Stimulated activated CD8-positive, alpha-beta memory T cell treated with anti-CD3 and anti-CD28 coated beads, Interleukin-4, amount 100 ng/mL, for 1 hour (primary cell): ENCODE measurements at places on chromosomes 1 and 21.

DNA sequence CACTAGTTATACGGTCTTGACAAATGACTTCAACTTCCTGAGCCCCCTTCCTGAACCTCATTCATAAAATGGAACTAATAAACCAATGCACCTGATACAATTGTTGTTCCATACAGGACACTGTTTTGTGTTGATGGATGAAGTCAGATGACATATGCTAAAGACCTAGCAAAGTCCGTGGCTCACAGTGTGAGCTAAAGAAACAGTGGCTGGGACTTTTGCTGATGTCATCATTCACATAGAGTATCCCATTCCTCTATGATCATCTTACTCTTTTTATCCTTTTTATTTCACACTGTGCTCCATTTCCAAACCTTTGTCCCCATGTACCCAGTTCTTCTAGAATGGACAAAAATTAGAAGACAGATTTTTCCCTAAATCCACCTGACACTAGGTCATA lies 83.7 kb upstream of the KAZN start:
- no peak for DNase-seq

DNA sequence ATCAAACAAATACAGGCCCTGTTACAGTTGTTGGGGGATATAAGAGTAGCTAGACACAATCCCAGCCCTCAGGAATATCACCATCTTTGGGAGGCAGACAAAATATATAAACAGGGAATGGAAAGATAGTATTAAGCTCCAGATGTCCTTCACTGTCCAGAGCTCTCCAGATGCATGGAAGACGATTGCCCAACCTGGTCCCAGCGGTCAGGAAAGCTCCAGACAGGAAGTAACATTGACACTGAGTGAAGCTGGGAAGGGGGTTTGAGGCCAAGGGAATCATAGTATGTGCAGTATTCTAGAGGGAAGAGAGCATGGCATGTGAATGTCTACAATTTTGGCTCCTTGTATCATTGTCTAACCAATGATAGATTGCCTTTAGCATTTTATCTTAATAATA lies 173.9 kb upstream of the HOOK1 start:
- no peak for DNase-seq

DNA sequence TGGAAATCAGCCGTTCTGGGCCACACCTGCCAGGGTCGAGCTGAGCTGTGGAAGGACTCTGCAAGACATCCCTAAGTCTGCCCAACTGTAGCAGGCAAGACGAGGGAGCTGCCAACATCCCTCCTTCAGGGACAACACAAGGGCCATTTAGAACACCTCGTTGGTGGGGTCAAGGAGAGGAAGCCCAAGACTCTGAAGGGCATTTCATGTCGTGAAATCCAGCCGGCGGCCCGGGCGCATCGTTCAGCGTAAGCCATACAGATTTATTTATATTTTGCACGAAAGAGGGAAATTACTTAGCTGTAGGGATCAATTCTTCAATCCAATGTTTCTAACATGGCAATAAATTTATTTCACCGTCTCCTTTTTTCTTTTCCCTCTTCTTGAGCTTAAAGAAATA lies 101.7 kb upstream of the ZC3H12A start:
- DNase-seq: no peak

DNA sequence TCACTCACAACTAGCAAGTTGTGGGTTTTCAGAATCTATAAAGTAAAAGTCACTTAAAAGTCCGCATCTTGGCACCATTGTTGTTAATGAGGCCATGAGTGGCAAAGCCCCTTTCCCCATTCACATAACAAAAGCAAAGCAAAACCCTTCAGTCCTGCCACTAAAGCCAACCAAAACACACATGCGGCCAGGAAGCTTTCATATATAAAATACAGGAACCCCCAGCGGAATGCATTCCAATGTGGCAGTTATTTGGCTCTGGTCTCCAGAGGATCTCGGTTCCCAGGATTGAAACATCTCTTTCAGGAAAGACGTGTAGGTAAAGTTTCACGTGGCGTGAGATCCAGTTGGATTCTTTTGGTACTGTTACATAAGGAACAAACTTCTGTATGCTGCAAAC lies 2.5 kb upstream of the LBR start:
- no peak for DNase-seq

- DNase-seq: no peak
These were observed 9.6 kb downstream of the TAGLN2 start for GRCh38 chr1:159915571-159916241.

- no peak for DNase-seq
These were observed 8.1 kb downstream of the CACNA1S start for GRCh38 chr1:201104141-201104540.

DNA sequence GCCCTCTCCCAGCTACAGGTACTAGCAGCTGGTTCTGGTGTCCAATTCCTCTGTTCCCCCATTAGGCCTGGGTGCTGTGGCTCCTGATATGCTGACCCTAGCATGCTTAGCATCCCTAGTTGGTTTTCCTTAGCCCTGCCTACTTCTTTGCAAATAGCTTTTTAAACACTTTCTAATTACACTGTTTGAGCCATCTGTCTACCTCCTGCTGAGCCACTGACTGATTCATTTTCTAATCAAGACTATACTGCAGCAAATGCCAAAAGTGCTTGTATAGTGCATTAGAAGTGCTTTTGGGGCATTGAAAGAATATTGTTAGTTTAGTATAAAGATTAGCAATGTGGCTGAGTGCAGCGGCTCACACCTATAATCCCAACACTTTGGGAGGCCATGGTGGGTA lies 36.3 kb downstream of the ERICH3 start:
- DNase-seq: no peak

GRCh38 chr1:224237119-224237881 lies 54.3 kb downstream of the DEGS1 start:
- no peak for DNase-seq

GRCh38 chr1:212281590-212281989 lies 3.6 kb upstream of the PPP2R5A start:
- no peak for DNase-seq

DNA sequence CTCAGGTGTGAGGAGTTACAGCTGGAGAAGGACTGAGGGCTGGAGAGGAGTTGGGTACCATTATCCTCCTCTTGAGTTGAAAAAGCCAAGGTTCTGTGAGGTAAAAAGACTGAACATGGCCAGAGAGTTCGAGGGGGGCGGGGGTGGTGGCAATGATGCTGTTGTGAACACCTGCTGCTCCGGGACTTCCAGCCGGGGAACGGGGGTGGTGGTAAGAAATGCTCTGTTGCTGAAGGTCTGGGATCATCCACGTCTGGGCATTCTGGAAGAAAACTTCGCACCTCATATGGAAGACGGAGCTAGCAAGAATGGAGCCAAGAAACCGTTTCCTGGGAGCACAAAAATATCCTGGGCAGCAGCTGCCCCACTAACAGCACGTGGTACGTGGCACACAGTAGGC lies 20.1 kb upstream of the ALPL start:
- no peak for DNase-seq

GRCh38 chr21:32726839-32727686 lies 750 bp downstream of the SYNJ1 start:
- no peak for DNase-seq

DNA sequence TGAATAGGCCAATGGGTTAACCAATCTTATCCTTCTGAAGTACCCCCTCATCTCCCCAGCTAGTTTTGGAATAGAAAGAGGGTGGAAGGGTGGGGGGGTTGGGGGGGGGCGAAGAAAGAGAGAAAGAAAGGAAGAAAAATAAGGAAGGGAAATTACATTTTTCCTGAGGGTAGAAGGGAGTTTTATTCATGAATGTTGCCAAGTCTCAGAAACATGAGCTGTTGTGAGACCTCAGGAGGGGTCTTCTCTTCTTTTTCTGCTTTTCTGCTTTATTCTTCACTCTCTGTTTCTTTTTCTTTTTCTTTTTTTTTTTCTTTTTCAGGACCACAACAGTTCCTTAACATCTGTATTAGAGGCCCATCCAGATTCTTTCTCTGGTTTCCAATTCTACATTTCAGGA lies 6.0 kb upstream of the TRIM67 start:
- no peak for DNase-seq

DNA sequence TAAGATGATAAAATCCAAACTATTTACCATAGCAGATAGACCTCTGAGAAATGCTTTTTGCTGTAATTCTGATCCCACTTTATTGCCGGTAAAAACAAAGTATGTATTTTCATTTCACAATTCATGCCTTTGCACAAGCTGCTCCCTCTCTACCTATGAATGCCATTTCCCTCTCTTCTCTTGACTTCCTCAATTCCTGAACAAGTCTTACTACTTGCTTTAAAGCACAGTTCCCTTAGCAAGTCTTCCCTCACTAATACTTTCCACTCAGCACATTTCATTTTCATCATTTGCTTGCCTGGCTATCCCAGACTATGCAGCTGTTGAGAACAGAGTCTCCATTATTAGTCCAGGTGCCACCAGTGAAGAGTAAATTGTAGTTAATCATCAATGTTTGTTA lies 13.8 kb downstream of the GPATCH2 start:
- DNase-seq: no peak

- DNase-seq: no peak
These were observed 42.6 kb downstream of the BACE2 start for GRCh38 chr21:41210426-41211059.

DNA sequence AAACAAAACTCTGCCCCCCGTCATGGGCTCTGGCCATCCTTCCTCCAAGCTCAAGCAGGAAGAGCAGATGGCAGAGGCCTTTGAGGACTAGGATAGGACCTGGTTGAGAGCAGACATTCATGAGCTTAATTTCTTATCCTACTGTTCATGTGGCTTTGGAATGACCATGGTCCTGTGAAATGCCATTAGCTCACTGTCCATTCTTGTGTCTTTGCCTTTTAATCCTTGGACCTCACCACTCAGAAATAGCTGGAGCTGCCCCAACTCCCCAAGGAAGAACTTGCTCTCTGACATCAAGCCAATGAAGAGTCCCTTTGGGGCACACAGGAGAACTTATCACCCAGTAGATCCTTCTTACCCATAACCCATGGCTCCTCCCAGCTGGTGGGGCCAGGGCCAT lies 11.6 kb upstream of the FAM20B start:
- DNase-seq: no peak

GRCh38 chr1:185956881-185957280 lies 222.7 kb downstream of the HMCN1 start:
- DNase-seq: no peak

GRCh38 chr1:20830378-20830777 lies 43.3 kb upstream of the HP1BP3 start:
- DNase-seq: no peak

DNA sequence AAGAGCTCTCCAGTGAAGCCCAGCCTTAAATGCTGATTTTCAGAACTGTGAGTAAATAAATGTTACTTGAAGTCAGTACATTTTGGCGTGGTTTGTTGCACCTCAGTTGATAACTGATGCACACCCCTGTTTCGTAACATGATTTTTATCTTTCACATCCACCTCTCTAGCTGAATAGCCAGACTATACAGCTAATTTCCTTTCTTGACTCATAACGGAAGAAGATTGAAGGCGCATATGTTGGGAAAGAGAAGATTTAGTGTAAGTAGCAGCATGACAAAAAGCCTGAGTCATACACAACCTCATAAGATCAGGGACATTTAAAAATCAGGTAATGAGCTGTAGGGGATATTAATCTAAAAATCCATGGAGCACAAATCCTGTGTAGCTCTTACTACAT lies 716.2 kb upstream of the ZP4 start:
- DNase-seq: no peak

DNA sequence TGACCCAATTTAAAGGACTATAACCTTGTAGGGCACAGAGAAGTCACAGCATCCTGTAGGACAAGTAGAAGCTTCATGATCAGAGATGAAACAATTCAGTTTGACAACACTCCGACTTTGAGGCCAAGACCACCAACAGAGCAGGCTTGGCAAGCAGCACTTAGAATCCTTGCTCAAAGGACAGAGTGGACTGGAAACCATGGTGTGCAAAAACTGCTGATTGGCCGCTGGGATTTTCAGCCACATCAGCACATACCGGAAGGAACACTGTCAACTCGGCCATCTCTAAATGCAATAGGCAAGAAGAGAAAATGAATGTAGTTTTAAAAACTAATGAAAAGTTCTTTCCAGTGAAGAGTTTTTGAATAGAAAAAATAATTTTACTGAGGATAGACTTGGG lies 92.0 kb upstream of the PRMT6 start:
- no peak for DNase-seq

DNA sequence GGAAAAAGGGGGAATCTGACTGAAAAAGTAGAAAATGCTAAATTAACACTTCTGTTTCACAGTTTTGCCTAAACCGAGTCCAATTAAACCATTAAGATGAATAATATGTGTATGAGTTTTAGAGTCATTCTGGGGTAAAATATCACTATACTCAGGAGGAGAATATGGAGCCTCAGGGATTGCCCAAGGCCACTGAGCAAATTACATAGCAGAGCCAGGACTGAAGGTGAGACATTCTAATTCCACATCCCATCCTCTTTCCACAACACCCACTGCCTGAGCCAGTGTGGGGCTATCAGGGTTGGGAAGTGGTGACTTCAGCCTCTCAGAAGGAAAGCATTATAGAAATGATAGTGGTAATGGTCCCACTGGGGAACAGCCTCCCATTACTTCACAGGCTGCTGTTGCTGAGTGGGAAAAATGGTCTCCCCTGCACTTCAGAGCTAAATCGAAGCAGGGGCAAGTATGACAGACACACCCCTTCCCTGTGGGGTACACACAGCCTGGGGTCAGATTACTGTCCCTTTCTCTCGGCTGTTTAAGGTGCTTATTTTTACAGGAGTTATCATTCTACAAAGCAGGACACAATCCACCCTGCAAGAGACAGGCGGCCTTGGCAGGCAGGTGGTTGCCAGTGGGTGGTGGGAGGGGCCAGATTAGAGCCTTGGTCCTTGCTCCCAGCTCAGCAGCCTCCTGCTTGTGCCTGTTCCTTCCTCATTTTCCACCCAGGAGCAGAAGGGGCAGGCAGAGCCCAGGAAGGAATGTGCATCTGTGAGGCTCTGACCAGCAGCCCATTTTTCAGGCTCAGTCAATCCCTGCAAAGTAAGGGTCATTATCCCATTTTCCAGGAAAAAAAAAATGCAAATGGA lies 9.5 kb upstream of the BCAR3 start:
- no peak for DNase-seq

- DNase-seq: no peak
These were observed 125.2 kb upstream of the DPYD start for GRCh38 chr1:98045767-98046641.

- no peak for DNase-seq
These were observed 4.2 kb downstream of the ELAPOR1 start for GRCh38 chr1:109118089-109118488.

- no peak for DNase-seq
These were observed 207.1 kb downstream of the ROR1 start for GRCh38 chr1:63980740-63981407.

GRCh38 chr1:93844262-93845045 lies 34.6 kb downstream of the DNTTIP2 start:
- DNase-seq: peak; percentile 10

DNA sequence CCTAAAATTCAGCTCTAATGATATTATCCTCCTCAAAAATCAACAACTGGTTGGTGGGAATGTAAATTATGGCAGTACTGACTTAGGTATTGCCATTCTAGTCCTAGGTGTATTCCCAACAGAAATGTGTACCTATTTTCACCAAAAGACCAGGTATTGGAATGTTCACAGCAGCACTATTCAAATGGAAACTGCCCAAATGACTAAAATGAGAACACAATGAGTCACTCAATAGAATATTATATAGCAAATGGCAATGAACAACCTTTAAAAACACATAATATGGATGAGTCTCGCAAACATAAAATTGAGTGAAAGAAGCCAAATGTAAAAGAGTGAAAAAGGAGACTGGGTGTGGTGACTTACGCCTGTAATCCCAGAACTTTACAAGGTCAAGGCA lies 44.9 kb downstream of the GADD45A start:
- DNase-seq: no peak
